ENCODE measurements at places on chromosomes 6 and 20.
A peak's percentile ranks its signal among the peaks of the same experiment; 100 is the strongest.

GRCh38 chr20:40868551-40869217 lies 159.9 kb upstream of the TOP1 start:
- peak; percentile 81 for DNase-seq

DNA sequence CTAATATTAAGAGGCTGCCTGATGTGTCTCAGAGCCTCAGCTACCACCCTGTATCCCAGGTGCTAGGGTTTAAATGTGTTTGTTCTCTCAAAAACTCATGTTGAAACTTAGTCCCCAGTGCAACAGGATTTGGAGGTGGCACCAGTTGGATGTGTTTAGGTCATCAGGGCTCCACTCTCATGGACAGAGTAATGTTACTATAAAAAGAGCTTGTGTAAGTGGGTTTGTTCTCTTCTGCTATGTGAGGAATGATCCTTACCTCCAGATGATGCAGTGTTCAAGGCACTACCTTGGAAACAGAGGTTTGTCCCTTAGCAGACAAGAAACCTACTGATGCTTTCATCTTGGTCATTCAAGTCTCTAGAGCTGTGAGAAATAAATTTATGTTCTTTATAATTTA lies 164.9 kb upstream of the EPHA7 start:
- no peak for DNase-seq

- DNase-seq = peak; percentile 69
These were observed 363.5 kb downstream of the SYNE1 start for GRCh38 chr6:152273638-152274037.

GRCh38 chr6:38021571-38021970 lies 202.0 kb downstream of the ZFAND3 start:
- no peak for DNase-seq

GRCh38 chr20:8540466-8540865 lies 408.4 kb downstream of the PLCB1 start:
- no peak for DNase-seq

GRCh38 chr20:62923669-62924441 lies 2.5 kb downstream of the DIDO1 start:
- DNase-seq = no peak

GRCh38 chr6:157556671-157557430 lies 175.9 kb downstream of the ZDHHC14 start:
- DNase-seq = no peak

GRCh38 chr6:148538261-148539190 lies 195.9 kb downstream of the SASH1 start:
- DNase-seq = peak; percentile 78

GRCh38 chr20:37251825-37252477 lies 9.7 kb downstream of the GHRH start:
- no peak for DNase-seq

DNA sequence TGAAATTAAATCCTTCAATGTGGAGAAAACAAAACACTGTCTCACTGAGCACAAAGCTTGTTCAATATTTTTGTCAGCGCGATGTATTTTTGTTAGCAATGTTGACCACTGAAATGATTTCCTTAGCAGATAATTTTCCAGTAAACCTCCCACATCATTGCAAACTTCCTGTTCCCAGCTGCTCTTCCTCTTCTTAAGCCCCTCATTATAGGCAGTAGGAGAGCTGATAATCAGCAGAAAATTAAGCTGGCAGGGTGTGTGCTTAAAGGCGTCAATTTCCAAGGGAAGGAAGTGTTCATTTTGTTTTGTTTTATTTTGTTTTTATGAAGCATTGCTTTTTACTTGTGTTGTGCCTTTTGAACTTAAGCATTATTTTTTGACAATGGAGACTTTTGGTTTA lies 29.1 kb upstream of the TMEM14A start:
- DNase-seq = no peak

DNA sequence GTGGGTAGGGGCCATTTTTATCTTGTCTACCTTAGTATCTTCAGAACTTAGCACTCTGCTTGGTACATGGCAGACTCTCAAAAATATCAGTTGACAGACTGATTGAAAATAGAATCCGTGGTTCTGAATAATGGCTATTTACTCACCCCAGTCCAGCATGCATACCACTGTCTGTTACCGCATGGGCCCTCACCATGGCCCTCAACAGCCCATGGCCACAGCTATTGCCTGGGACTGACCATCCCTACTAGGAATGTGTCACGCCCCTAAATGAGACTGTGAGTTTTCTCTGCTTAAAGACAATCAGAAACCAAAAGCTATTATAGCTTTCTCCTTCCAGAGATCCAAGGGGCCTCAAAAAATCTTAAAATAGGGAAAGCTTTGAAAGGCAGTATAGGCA lies 207.7 kb downstream of the ATXN1 start:
- no peak for DNase-seq

GRCh38 chr6:128630213-128630612 lies 109.8 kb upstream of the PTPRK start:
- no peak for DNase-seq

Data from astrocyte (in vitro differentiated cells and primary cell).